Uterus (tissue), 4 donors: ENCODE measurements at places on chromosomes 7 and 10.
A peak's percentile ranks its signal among the peaks of the same experiment; 100 is the strongest.

- no peaks in the 10 kb centered on the region for H3K27me3 ChIP-seq
- DNase-seq = no peak
- H3K4me1 ChIP-seq = peaks cover 6% of the 10 kb centered on the region
- peak overlapping the region; percentile 27 for H3K4me3 ChIP-seq
- peak overlapping the region; percentile 44 for H3K27ac ChIP-seq
- H3K36me3 ChIP-seq = no peaks in the 10 kb centered on the region
Observed at GRCh38 chr7:27106181-27106900, 3.9 kb upstream of the HOXA2 start.

- no peak overlapping the region for H3K4me3 ChIP-seq
- H3K27me3 ChIP-seq = no peaks in the 10 kb centered on the region
- peaks cover 26% of the 10 kb centered on the region for H3K4me1 ChIP-seq
- DNase-seq = no peak
Observed at GRCh38 chr7:137946011-137946410, 55.9 kb downstream of the CREB3L2 start.

GRCh38 chr10:129756912-129757901 lies 206.9 kb downstream of the EBF3 start:
- no peaks in the 10 kb centered on the region for H3K36me3 ChIP-seq
- H3K4me1 ChIP-seq = no peaks in the 10 kb centered on the region
- no peaks in the 10 kb centered on the region for H3K27me3 ChIP-seq
- DNase-seq = peak; percentile 21

DNA sequence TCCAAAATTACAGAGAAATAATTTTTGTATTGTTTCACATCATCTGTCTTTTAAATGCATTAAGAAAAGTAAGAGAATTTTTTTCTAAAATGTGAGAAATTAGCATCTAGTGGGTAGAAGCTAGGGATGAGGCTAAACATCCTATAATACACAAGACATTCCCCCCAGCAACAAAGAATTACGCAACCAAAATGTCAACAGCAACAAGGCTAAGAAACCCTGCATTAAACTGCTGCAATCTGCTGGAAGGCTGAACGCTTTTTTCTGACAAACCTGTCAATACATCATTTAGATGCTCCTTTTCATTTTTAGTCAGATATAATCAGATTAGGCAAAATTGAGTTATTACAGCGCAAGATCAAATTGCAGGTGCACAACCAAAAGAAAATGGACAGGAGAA lies 162.2 kb downstream of the C1GALT1 start:
- no peaks in the 10 kb centered on the region for H3K4me1 ChIP-seq
- H3K36me3 ChIP-seq = no peaks in the 10 kb centered on the region
- no peak overlapping the region for H3K27ac ChIP-seq
- no peaks in the 10 kb centered on the region for H3K27me3 ChIP-seq
- no peak overlapping the region for H3K4me3 ChIP-seq

DNA sequence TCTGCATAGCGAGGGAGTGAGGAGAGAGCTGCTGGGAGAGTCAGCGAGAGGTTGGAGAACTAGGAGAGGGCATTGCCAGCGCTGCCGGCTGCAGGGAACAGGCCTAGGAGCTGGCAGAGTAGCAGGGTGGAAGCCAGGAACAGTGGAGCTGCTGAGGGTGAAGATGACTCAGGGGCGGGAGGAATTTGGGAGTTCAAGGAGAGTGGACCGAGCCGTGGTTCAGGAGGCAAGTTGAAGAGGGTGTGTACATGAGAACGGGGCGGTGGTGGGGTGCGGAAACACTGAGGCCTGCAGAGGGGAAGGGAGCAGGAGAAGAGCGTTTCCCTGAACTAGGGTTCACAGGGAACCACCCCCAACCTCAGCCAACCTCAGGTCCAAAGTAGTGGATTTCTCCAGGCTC lies 31.5 kb downstream of the HIF1AN start:
- DNase-seq = no peak
- no peak overlapping the region for H3K27ac ChIP-seq
- peaks cover 26% of the 10 kb centered on the region for H3K27me3 ChIP-seq
- H3K36me3 ChIP-seq = no peaks in the 10 kb centered on the region
- no peak overlapping the region for H3K4me3 ChIP-seq

DNA sequence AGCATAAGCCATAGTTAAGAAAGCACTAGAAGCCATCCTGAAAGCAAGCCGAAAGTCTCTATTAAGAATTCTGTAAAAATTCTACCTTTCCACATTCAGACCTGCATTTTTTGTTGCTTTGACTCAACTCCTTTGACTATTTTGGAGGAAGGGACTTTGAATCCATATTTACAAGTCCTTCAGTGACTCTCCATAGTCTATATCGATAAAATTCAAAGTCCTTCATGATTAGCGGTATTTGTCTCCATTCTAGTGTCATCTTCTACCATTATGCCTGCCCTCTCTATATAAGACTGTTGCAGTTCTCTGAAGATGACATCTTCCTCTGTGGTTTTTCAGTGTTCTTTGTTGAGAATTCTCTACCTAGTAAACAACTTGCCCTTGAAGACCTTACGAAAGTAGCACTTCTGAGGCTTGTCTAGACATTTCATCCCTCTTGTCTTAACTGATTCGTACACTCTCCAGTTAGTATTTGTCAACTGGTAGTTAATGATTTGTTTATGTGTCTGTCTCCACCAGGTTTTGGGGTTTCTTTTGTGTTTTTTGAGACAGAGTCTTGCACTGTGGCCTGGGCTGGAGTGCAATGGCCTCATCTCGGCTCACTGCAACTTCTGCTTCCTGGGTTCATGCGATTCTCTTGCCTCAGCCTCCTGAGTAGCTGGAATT lies 1.7 kb downstream of the CCSER2 start:
- H3K27me3 ChIP-seq = no peaks in the 10 kb centered on the region
- no peak for DNase-seq
- H3K4me3 ChIP-seq = peak overlapping the region; percentile 99
- H3K4me1 ChIP-seq = peaks cover 12% of the 10 kb centered on the region
- H3K27ac ChIP-seq = no peak overlapping the region

- no peaks in the 10 kb centered on the region for H3K27me3 ChIP-seq
- no peak for DNase-seq
- H3K36me3 ChIP-seq = no peaks in the 10 kb centered on the region
- H3K4me3 ChIP-seq = peak overlapping the region; percentile 66
- no peaks in the 10 kb centered on the region for H3K4me1 ChIP-seq
- H3K27ac ChIP-seq = peak overlapping the region; percentile 99
Observed at GRCh38 chr10:104120512-104120902, 1.5 kb upstream of the SFR1 start.

- H3K4me3 ChIP-seq = no peak overlapping the region
- H3K27ac ChIP-seq = no peak overlapping the region
- H3K27me3 ChIP-seq = no peaks in the 10 kb centered on the region
- no peaks in the 10 kb centered on the region for H3K36me3 ChIP-seq
Observed at GRCh38 chr10:130065251-130065650, 45.4 kb downstream of the C10orf143 start.

- DNase-seq = no peak
- H3K27ac ChIP-seq = no peak overlapping the region
- H3K4me3 ChIP-seq = no peak overlapping the region
- no peaks in the 10 kb centered on the region for H3K4me1 ChIP-seq
- H3K36me3 ChIP-seq = no peaks in the 10 kb centered on the region
Observed at GRCh38 chr10:8229153-8229552, 174.7 kb downstream of the GATA3 start.

GRCh38 chr7:24279512-24279911 lies 4.5 kb upstream of the NPY start:
- no peaks in the 10 kb centered on the region for H3K4me1 ChIP-seq
- no peak overlapping the region for H3K27ac ChIP-seq
- no peak overlapping the region for H3K4me3 ChIP-seq
- no peaks in the 10 kb centered on the region for H3K27me3 ChIP-seq
- DNase-seq = no peak

- no peak overlapping the region for H3K4me3 ChIP-seq
- H3K4me1 ChIP-seq = no peaks in the 10 kb centered on the region
- H3K27me3 ChIP-seq = no peaks in the 10 kb centered on the region
- H3K36me3 ChIP-seq = no peaks in the 10 kb centered on the region
- no peak overlapping the region for H3K27ac ChIP-seq
Observed at GRCh38 chr10:112421731-112422130, 25.0 kb downstream of the ZDHHC6 start.

DNA sequence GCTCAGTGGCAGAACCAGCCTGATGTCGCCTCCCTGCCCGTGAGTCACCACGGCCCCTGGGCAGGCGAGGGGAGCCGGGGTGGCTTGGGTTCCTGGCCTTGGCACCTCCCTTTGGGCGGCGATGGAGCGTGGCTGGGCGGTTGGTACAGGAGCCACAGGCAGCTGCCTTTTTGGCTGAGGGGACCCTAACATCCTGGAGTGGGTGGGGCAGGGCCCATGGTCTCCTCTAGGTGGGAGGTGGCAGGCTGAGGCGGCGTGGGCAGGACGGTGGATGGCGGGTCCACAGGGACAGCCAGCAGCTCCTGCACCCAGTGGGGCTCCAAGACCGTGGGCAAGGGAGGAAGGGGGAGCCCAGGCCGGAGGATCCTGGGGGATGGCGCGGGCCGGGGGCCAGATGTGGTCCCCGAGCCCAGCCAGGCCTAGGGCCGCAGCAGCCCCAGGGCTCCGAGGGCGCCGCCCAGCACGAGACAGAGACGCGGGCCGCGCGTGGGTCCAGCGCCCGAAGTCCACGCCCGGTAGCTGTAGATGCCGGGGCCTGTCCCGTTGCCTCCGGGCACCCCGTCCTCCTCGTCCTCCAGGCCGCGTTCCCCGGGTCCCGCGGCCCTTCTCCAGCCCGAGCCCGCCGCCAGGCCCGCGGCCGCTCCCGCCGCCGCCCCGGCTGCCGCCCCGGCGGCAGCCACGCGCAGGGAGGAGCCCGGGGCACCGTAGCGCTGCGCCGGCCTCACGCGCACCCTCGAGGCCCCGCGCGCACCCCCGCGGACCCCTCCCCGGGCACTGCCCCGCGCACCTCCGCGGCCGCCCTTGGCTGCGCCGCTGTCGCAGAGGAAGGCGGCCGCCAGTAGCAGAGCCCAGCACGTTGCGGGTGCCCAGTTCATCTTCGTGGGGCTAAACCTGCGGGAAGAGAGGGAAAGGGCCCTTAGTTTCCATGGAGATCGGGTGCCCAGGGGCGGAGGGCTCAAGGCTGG lies 1.3 kb downstream of the SPRN start:
- no peaks in the 10 kb centered on the region for H3K4me1 ChIP-seq
- H3K27ac ChIP-seq = no peak overlapping the region
- H3K4me3 ChIP-seq = no peak overlapping the region
- no peak for DNase-seq
- no peaks in the 10 kb centered on the region for H3K27me3 ChIP-seq

- no peaks in the 10 kb centered on the region for H3K27me3 ChIP-seq
- H3K4me3 ChIP-seq = no peak overlapping the region
- no peak for DNase-seq
Observed at GRCh38 chr7:155963771-155964195, 151.5 kb upstream of the SHH start.

DNA sequence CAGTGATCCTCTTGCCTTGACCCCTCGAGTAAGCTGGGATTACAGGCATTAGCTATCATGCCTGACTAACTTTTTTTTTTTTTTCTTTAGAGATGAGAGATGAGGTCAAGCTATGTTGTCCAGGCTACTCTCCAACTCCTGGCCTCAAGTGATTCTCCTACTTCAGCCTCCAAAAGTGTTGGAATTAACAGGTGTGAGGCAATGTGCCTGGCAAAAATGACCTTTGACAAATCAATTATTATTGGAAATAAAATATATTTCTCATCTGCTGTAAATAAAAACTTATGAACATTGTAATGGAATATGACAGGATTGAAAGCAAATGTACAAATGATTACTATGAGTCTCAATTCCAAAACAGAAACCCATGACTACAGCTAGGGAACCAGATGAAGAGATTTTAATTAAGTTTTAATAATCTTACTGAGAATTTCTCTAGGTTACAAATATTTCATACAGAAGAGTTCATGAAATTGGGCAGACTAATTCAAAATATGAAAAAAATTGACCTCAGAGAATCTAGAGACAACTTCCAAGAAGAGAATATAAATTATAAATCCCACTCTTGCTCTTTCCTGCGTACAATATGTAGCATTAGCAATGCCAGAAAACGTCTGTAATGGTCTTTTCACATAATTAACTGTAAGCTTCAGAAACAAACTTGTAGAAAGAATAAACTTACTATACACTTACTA lies 414.7 kb downstream of the DGKB start:
- H3K36me3 ChIP-seq = no peaks in the 10 kb centered on the region
- no peak overlapping the region for H3K4me3 ChIP-seq
- DNase-seq = no peak
- H3K4me1 ChIP-seq = no peaks in the 10 kb centered on the region
- H3K27me3 ChIP-seq = no peaks in the 10 kb centered on the region

DNA sequence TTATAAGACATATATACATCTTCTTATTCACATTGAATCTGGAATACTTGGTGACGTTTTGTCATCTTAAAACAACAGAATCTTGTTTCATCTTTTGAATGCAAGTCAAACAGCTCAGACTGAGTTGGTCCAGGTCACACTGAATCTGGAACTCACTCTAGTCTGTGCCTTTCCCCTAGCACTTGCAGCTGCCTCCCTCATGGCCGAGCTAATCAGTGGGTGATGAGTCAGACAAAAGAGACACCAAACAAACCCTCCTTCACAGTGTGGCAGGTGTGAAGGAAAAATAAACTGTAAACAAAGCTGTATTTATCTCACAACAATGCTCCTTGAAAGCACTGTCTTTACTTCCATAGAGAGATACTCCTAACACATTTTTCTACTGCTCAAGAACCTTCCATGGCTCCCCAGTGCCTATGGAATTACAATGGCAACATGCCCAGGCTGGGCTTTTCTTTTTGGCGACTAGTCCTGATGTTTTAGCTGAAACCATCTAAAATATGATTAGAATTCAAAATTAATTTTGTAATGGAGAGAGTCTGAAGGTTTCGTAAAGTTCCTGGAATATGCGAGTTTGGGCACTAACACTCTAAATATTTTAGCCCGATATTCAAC lies 140.0 kb downstream of the ZNF365 start:
- no peak overlapping the region for H3K27ac ChIP-seq
- no peaks in the 10 kb centered on the region for H3K36me3 ChIP-seq
- DNase-seq = no peak
- H3K4me1 ChIP-seq = no peaks in the 10 kb centered on the region
- no peaks in the 10 kb centered on the region for H3K27me3 ChIP-seq
- no peak overlapping the region for H3K4me3 ChIP-seq

GRCh38 chr7:32335107-32335506 lies 155.1 kb downstream of the LSM5 start:
- no peaks in the 10 kb centered on the region for H3K36me3 ChIP-seq
- no peak overlapping the region for H3K4me3 ChIP-seq
- no peak overlapping the region for H3K27ac ChIP-seq
- DNase-seq = no peak

DNA sequence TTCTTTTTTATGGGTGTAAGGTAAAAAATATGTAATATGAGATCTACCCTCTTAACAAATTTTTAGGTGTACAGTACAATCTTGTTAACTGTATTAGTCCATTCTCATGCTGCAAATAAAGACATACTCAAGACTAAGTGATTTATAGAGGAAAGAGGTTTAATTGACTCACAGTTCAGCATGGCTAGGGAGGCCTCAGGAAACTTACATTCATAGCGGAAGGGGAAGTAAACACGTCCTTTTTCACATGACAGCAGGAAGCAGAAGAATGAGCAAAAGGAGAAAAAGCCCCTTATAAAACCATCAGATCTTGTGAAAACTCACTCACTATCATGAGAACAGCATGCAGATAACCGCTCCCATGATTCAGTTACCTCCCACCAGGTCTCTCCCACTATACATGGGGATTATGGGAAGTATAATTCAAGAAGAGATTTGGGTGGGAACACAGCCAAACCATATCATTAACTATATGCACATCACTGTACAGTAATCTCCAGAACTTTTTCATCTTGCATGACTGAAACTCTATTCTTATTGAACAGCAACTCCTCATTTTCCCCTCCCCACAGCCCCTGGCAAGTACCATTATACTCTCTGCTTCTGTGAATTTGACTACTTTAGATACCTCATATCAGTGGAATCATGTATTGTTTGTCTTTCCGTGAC lies 127.4 kb downstream of the WNT2 start:
- no peak overlapping the region for H3K27ac ChIP-seq
- no peaks in the 10 kb centered on the region for H3K36me3 ChIP-seq
- H3K4me1 ChIP-seq = no peaks in the 10 kb centered on the region
